ENCODE measurements at places on chromosomes 6 and 20.

DNA sequence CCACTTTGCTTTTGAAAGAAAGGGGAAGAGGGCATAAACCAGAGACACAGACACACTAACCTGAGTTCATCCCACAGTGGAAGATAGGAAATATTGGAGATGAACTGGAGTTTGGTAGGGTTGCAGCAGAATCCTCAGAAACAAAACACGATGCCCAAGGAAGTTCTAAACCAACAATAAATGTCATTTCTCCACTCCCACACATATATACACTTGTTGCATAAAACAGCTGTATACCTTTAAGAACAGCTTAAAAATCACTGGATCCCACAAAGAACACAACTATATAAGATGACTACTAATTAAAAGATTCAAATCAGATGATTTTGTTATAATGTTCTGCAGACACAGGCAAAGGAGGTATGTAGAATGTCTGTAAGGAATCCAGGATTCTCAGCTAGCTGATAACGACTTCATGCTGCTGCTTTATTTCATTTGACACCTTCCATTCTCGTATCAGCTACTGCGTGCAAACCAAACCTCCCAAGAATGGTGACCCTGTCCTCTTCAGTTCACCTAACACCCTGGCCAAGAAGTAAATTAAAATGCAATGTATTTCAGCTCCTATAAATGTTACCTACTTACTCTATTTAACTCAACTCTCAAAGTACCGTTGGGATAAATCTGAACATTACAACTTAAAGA lies 14.3 kb downstream of the KIF13A start:
- no peak for DNase-seq

GRCh38 chr6:148868901-148869300 lies 122.1 kb downstream of the UST start:
- DNase-seq: no peak

DNA sequence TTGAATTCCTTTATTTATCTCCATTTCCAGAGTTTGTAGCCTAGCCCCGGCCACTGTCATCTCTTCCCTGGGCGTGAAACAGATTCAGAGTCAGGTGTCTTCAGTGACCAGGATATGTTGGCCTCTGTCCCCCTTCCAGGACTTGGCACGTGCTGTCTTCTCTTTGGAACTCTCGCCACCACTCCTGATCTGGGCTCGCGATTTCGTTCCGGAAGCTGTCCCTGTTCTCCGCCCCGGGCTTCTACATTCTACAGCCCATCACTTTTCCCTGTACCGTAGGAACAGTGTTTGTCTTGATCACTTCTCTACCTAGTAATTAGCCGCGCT lies 739 bp downstream of the GSS start:
- no peak for DNase-seq

DNA sequence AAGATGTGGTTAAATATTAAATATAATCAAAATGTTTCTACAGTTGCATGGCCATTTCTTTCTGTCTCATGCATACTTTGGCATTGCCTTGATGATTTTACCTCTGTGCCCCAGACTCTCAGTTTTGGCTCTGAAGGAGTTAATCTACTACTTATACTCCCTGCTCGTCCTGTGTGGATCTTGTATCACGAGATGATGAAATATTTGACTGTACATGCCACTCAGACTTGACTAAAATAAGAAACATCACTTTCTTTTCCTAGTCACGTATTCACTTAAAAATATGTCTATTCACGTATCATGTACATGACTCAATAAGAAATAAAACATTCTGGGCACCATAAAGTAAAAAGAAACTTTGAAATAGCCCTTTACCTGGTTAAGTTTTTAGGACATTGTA lies 397.7 kb downstream of the RFPL4B start:
- DNase-seq: no peak

GRCh38 chr6:11479296-11479695 lies 58.3 kb upstream of the TMEM170B start:
- DNase-seq: no peak

DNA sequence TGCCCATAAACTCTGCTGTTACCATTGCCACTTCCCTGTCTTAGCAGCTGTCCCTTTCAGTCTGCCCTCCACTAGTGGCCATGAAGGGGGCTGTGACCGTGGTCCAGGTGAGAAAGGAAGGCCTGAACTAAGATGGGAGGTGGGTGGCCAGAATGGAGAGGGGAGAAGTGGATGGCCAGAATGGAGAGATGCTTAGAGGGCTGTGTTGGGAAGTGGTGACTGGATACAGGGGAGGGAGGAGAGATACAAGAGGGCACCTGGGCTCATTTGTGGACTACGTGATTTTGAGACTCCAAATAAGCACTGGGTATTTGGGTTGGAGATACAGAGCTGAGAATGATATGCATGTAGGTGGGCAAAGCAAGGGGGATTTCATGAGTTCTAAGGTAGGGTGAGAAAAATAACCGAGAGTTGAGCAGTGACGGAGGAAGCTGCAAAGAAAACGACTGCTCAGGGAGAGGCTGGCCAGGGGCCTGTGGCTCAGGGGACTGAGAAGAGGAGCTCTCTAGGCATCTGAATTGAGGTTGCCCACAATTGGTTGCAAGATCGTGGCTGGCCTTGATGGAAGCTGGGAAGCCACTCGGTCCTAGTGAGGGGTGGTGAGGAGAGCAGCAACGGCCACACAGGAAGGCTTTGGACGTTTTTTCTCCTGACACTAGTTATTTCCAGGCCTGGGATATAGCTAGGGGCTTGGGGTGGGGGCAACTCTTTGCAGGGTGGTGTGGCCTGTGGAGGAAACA lies 36.9 kb downstream of the PANK2 start:
- DNase-seq: no peak

DNA sequence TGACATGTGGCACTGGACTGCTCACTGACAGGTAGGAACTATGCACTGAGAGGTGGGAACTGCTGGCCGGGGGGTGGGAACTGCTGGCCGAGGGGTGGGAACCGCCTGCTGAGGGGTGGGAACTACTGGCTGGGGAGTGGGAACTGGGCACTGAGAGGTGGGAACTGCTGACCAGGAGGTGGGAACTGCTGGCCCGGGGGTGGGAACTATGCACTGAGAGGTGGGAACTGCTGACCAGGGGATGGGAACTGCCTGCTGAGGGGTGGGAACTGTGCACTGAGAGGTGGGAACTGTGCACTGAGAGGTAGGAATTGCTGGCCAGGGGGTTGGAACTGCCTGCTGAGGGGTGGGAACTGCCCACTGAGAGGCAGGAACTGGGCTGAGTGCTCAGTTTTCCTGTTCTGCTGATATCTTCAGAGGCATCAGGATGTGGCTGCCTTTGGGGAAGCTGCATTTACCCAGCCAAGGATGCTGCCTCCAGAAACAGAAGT lies 90.2 kb downstream of the THBS2 start:
- DNase-seq: no peak

DNA sequence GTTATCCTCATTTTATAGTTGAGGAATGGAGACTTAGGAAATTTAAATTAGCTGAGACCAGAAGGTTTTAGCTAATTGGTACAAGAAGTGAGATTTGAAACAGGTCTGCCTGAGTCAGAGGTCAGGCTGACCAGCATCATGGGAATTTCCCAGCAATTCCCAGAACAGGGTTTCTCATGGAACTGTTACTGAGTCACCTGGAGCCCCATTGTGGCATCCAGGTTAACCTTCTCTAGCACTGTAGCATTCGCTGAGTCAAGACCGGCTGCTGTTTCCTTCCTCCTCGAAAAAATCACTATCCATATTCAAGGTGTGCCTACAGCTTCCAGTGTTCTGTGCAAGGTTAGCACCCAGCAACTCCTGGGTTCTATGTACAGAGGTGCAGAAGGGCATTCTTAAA lies 238.0 kb upstream of the MAN1A1 start:
- DNase-seq: no peak

GRCh38 chr20:13650474-13650873 lies 11.7 kb upstream of the TASP1 start:
- no peak for DNase-seq

DNA sequence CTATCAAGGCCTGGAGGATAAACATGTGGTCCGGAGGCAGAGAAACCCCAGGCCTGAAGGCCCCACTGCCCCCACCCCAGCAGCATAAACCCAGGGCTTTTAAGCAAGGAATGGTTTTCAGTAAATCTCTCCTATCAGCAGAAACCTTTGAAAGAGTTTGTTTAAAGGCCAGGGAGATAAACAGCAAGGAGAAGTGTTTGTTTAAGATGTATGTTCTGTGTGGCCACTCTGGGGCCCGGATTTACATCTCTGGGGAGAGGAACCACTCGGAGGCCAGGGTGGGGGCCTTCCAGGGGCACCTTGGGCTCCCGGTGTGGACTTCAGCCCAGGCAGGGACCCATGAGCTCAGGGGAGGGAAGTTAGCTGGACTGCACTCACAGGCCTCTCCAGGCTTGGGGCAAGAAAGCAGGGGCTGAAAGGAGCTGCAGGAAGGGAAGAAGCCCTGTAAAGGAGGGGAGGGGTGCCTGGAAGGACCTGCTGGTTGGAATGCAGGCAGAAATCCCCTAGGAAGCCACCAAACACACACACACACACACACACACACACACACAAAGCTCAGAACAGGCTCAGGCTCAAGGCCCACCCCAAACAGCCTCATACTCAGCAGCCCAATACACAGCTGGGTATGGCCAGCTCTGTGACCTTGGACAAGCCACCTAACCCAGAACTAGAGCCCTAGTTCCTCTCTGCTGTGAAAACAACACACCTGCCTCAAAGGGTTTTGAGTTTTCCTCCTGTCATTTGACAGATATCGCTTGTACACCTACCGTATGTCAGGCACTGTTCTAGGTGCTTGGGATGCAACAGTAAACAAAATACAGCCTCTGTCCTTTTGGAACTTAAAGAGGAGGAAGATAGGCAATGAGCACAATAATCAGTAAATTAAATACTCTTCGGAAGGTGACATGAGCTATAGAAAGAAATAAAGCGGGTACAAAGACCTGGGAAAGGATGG lies 26.2 kb upstream of the FOXP4 start:
- DNase-seq: no peak

DNA sequence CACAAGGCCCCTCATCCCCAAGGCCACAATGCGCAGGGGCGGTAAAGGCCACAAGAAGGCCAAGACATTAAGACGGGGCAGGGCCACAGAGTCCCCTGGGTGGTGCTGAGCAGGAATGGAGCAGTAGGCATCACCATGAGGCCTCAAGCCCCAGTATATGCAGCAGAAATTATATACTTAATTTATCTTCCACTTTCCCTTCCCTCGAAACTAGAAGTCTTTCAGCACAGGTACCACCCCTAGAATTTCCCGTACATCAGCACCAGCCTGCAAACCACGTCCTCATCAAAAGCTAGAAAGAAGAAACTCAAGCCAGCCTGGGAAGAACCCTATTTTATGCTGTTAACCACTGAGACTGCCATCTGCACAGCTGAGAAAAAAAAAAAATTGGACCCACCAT lies 89.4 kb downstream of the PLG start:
- no peak for DNase-seq

DNA sequence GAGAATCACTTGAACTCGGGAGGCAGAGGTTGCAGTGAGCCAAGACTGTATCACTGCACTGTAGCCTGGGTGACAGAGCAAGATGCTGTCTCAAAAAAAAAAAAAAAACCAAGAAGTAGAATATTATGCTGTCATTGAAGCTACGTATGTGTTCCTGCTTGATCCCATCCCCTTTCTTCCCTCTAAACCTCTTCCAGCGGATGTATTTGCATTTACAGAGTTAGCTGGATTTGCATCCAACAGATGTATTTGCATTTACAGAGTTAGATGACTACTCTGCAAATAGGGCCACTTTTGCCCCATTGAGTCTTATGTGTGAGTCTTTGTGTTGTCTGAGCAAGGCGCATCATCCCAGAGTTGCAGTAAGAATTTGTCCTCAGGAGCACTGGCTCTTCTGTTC lies 24.9 kb upstream of the IPCEF1 start:
- DNase-seq: no peak

DNA sequence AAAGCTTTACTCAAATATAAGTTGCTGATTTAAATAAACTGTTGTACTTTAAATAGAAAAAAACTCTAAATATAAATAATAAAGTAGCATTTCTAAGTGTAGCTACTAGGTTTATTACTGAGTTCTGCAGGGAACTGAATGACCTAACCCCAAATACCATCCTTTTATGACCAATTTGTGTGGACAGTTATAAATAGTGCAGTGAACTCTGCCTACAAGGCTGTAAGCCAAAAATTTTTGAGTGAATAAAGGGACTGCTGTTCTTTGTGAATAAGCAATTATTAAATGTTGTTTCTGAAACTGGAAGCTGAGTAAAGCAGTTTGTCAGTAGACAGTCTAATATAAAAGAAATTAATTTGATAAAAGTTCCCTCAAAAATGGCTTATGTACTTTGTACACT lies 90.8 kb upstream of the ELOVL5 start:
- DNase-seq: no peak

Measured in activated CD8-positive, alpha-beta memory T cell treated with anti-CD3 and anti-CD28 coated beads for 1 hour (primary cell).